NCI-H146 (cell line): ENCODE measurements at places on chromosomes 5 and 9.

GRCh38 chr9:120619751-120620655, 40.0 kb upstream of the CDK5RAP2 start:
- peak; percentile 52 for DNase-seq

GRCh38 chr5:154841273-154841661, 9.1 kb downstream of the FAXDC2 start:
- no peak for DNase-seq

GRCh38 chr5:98130261-98131035, 643.0 kb upstream of the RGMB start:
- no peak for DNase-seq

- no peak for DNase-seq
Observed at GRCh38 chr5:67842806-67843205, 372.8 kb upstream of the PIK3R1 start.

GRCh38 chr9:91572044-91572443, 148.4 kb upstream of the NFIL3 start:
- DNase-seq, result no peak

GRCh38 chr5:124052201-124052600, 540.2 kb downstream of the CSNK1G3 start:
- no peak for DNase-seq

GRCh38 chr9:71747576-71747975, 20.7 kb downstream of the CEMIP2 start:
- no peak for DNase-seq

DNA sequence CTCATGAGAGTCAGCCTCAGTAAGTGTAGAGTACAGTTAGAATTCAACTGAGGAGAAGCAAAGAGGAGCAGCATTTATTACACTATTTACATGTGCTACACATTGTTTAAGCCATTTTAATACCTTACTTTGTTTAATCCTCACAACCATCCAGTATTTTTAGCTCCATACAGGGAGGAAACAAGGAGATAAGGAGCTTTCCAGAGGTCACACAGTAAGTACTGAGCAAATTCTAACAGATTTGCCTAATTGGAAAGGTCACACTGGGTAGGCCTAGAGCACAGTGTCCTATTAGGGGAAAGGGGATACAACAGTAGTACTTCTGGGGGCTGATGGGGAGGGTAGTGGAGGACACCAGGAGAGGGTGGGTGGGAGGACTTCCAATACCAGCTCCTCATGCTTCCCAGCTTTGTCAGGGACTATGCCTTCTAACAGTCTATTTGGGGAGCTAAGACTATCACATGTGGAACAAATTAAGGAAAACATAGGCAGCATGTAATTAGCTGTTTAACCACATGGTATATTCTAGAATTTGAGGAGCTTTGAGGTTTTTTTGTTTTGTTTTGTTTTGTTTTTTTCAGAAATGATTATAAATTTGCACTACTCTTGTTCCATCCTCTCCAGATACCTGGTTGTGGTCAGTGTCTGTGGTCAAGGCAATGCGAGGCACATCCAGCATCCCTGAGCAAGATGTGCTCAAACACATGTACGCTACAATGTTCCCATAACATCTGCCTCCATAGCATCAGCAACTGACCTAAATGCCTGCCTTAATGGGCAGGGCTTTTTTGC, 96.0 kb upstream of the SLC12A2 start:
- DNase-seq, result no peak

GRCh38 chr9:136854842-136855460, 2.8 kb downstream of the MAMDC4 start:
- DNase-seq, result no peak

DNA sequence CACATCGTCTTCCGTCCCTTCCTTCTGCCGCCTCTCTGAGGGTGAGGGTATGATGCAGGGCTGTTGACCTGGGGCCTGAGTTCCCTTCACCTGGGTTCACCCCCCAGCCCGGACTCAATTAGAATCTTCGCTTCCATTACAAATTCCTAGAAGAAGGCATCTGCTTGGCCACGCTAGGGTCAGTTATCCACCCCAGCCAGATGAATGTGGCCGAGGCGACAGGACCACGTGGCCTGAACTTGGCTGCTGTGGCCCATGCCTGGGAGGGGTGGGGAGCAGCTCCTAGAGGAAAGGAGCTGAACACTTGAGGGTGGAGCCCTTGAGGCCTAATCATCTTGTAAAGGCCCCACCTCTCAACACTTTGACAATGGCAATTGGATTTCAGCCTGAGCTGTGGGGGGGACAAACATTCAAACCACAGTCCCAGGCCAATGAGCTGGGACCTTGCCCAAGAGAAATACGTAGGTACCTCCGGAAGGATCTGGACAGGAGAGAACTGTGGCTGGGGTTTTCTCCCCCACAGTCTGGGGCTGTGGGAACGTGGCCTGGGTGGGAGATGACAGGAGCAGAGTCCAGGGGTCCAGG, 90.6 kb upstream of the ADAMTS2 start:
- DNase-seq, result no peak

- DNase-seq, result no peak
Observed at GRCh38 chr9:70553707-70554673, 139.5 kb upstream of the KLF9 start.

DNA sequence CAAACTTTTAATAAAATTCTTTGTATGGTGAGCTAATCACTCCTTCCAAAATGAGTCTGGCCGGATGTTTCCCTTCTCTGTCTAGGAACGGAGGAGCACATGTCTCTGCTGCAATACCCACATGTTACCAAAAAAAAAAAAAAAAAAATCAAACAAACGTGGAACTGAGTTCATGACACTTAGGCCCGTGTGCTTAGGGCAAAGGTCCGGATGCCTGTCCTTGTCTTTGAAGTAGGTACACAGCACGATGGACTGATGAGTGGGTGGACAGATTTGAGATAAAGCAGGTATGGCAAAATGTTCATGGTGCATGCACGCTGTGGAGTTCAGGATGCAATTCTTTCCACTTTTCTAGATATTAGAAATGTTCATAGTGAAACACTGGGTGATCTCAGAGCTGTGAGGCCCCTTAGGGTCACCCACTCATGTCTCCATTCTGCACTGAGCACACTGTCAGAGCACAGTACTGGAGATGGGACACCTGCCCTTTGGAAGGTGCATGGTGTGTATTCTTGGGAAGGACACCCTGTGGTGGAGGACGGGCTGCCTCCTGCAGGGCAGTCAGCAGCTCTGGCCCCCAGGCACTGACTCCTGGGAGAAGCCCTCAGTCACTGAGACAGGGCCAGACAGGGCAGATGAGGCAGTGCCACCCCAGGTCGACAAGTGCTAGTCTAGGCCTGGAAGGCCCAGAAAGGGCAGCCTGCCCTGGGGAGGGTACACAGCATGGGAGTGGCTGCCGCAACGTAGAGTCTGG, 43.6 kb downstream of the GADD45G start:
- DNase-seq, result peak; percentile 30

GRCh38 chr9:70683841-70684240, 269.4 kb upstream of the KLF9 start:
- no peak for DNase-seq

DNA sequence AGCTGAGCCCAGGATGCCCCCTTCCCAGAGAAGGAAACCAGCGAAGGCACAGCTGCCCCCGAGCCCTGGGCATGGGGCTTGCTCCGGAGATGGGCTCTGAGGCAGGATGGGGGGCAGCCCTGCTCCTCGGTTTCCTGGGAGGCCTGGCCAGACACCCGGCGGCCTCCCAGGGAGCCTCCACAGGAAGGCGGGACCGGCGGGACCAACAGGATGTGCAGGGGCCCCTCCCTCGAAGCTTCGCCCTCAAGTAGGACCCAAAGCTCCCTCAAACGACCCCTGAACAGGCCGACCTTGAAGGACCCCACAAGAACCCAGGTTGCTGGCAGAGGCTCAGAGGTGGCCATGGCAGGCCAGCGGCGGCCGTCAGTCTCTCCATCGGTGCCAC, 11.7 kb downstream of the EXD3 start:
- DNase-seq, result no peak

DNA sequence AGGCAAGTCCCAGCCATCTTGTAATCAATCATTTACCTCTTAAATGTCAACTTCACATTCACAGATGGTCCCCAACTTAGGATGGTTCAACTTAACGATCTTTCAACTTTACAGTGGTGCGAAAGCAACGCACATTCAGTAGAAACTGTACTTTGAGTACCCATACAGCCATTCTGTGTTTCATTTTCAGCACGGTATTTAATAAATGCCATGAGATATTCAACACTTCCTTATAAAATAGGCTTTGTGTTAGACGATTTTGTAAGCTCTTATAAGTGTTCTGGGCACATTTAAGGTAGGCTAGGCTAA, 47.1 kb upstream of the ANGPTL2 start:
- DNase-seq, result no peak

- DNase-seq, result no peak
Observed at GRCh38 chr5:113514289-113514635, 768 bp downstream of the YTHDC2 start.
